ENCODE measurements at places on chromosomes 2 and 18.

GRCh38 chr2:201205515-201205849 lies 22.5 kb downstream of the CASP10 start:
- DNase-seq: no peak

GRCh38 chr2:102696463-102696862 lies 65.4 kb upstream of the TMEM182 start:
- no peak for DNase-seq

DNA sequence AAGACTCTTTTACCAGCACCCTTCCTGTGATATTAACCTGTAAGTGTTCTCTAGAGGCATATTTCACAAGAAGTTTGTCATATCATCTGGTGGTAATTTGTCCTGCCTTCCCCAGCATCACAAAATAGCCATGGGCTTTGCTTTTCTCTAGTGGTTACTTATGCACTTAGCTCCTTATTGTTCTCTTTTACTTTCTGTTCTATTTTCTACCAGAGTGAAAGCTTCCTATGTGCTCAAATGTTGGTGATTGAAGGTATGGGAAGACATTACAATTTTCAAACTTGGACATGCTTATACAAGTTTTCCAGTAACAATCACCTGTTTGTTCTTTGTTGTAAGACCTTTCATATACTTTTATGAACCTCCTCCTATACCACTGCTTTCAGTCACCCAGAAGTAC lies 87.0 kb upstream of the KCNH7 start:
- DNase-seq: no peak

- DNase-seq: no peak
These were observed 1041.2 kb upstream of the CELF4 start for GRCh38 chr18:38606841-38607240.

- DNase-seq: no peak
These were observed 48.9 kb downstream of the POLR1A start for GRCh38 chr2:86056590-86057331.

- no peak for DNase-seq
These were observed 3.7 kb upstream of the GAD1 start for GRCh38 chr2:170812710-170813600.

GRCh38 chr2:121036226-121036692 lies 248.7 kb downstream of the TFCP2L1 start:
- DNase-seq: no peak

- DNase-seq: no peak
These were observed 34.0 kb downstream of the NAPG start for GRCh38 chr18:10559553-10560451.

DNA sequence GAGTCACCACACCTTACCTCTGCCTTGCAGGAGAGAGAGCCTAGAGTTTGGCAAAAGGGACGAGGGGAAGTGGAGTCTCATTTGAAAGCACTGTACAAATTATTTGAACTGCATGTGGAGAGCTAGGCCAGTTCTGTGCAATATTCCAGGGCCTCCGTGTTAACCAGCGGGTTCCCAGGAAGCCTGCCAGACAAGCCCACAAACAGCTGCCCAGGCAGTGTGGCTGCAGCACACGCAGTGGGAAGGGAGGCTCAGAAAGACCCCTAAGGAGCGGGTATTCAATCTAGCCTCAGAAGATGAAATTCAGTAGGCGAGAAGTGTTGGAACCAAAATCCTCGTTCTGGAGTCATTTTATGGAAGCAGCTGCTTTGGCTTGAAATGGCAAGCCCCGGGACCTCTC lies 30.7 kb downstream of the CNGA3 start:
- no peak for DNase-seq

GRCh38 chr2:98828793-98829371 lies 98.0 kb upstream of the MGAT4A start:
- no peak for DNase-seq

DNA sequence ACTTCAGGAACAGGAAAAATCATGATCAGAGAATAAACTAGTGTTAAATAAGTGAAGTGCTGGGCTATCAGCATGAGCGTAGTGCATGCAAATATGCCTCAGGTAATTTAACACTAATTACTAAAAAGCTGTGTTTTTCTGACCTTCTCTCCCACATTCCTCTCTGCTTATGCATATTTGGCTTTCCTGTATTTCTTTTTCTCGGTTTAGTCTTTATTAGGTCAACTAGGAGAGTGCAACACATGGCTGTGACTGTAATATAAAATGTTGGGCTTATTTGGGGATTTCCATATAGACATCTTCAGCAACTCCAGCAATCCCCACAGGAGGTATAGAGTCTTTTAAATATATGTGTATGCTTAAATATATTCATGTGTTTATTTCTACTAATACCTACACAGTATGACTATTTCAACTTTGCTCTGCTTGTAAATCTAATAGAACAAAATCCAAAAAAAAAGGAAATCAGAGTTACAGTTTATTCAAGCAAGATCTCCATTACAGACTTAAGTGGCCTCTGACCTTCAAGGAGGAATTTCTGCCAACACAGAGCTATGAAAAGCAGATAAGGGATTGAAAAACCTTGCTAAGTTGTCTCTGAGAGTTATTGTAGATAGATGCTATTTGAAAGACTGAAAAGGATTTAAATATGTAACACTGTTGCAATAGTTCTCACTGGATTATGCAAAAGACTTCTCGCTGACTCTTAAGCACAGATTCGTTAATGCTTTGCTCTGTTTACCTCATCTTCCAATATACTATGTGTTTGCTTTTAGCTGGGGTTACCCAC lies 359.5 kb upstream of the RGPD4 start:
- no peak for DNase-seq

DNA sequence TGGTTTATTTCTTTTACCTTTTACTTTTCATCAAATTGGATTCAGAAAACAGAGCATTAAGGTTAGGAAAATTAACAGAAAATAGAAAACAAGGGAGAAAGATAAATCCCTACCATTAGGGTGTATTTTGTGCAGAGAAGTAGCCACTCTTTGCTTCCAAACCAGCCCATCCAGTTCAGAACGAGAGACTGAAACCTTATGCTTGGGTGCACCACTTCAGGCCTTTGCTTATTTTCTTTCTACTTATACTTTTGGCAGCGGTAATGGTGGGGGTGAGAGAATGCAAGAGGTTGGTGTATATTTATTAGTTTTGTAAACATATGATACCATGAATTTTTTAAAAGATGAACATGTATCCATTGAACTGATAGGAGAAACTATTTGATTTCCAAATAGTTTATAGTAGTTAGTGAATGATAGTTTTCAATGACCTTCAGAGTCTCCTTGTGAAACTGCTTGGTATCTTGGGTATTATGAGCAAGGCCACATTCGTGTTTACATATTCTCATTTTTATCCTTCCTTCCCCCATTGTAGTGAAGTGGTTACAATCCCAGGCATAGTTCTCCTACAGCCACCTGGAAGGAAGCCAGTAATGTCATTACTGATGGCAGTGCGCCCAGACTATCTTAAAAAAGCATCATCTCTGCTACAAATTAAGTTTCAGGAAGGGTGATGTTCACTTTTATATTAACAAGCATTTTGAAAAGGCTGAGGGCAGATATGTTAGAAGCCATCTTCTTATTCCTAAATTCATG lies 60.8 kb downstream of the MFSD6 start:
- DNase-seq: no peak

Measured in activated CD8-positive, alpha-beta memory T cell treated with anti-CD3 and anti-CD28 coated beads for 4 hours (primary cell).